DMS79 treated with DMSO at 0.1 percent for 48 hours (cell line): ENCODE measurements at places on chromosomes 2 and 18.

- no peak for DNase-seq
Measured at GRCh38 chr2:14536976-14537375, 95.5 kb upstream of the LRATD1 start.

GRCh38 chr2:204897561-204897960 lies 352.3 kb downstream of the PARD3B start:
- DNase-seq, result no peak

- DNase-seq, result no peak
Measured at GRCh38 chr18:70469916-70470315, 181.1 kb downstream of the SOCS6 start.

DNA sequence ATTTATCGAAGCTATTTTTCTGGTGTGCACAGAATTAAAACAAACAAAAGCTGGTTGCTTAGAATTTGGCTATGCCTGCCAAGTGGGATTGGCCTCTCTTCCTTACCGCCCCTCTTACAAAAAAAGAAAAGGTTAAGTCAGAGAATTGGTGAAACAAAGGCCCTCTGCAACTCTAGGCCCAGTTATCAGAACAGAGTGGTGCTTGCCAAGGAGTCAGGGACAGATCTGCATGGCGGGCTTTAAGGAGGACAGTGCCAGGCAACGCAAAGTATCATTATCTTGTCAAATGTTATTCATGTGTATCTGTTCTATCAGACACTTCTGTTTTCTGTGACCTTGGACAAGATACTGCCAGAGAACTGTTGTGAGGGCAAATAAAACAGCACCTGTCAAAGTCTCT lies 78.3 kb downstream of the TGIF1 start:
- DNase-seq, result peak; percentile 55

- peak; percentile 3 for DNase-seq
Measured at GRCh38 chr2:135047300-135047699, at the start of gene MAP3K19. TSS of gene MAP3K19 (minus strand) at chr2:135047447. CDS start at chr2:135024647, 22,800 bp downstream.

- DNase-seq, result no peak
Measured at GRCh38 chr18:57077786-57078552, 68.9 kb upstream of the BOD1L2 start.

GRCh38 chr2:235857598-235857997 lies 310.6 kb downstream of the GBX2 start:
- no peak for DNase-seq

DNA sequence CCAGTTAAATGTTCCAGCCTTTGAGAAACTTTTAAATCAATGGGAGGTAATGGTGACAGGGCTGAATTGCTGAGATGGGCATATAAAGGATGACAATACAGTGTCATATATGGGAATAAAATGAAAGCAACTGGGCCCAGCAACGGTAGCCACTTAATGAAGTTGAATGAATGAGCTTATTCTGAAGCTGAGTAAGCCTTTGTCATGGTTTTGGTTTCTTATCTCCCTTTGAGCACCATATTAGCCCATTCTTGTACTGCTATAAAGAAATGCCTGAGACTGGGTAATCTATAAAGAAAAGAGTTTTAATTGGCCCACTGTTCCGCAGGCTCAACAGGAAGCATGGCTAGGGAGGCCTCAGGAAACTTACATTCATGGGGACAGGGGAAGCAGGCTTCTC lies 3.5 kb upstream of the THUMPD2 start:
- DNase-seq, result no peak

GRCh38 chr2:200624026-200624425 lies 38.2 kb downstream of the AOX1 start:
- no peak for DNase-seq

DNA sequence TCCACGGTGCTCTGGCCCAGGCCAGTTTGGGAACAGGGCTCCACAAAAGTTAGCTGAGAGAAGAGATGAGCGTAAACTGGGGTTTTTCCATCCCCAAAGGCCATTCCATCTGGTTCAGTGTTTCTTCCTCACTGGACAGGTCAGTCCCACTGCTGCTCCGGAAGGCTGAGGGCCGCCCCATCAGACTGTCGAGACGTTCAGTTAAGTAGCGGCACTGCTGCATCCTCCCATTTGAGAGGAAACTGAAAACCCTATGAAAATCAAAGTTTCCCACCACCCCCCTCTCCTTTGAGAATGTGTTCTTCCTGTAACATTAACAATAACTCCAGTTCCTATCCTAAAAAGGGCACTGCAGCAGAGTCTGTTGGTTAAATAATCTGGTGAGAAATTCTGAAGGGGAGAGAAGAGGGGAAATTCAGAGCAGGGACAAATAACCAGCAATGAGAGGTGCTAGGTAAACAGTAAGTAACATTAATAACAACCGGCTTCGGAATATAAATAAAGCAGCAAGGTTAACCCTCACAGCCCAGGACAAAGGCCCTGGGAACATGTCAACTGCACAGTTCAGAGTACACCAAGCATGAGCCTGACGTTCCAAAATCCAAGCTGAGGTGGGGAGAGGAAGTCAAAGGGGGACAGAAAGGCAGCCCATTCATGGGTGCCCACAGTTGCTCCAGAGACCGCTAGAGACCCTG lies 55.4 kb downstream of the UXS1 start:
- no peak for DNase-seq

DNA sequence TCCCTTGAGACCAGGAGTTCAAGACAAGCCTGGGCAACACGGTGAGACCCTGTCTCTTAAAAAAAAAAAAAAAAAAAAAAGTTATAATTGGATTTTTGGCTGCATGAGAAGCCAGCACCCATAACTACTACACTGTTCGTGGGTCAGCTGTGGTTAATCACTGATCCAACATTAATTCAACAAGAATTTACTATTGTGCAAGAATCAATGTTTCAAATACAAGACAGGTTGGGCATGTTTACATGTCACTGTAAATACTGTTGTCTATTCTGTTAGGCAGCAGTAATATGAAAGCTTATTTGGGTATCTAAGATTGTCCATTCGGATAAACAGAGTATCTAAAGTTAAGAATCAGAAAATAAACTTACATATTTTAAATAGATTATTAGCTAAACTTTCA lies 62.3 kb downstream of the ESCO1 start:
- no peak for DNase-seq

DNA sequence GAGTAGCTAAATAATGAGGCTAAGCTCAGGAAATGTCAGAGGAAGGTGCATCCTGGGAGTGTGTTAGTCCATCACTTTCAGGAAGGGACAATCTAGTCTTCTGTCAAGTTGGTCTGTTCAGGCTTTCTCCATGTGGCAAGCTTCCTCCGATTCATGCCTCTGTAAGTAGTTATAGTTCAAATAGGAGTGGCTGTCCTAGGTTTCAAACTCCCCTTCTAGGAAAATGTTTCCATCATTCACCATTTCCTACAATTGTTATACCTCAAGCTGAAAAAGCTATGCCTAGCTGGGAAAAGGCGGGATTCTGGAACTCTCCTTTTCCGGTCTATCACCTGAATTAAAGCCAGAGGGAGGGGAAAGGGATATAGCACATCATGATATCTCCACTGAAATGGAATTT lies 287.7 kb upstream of the ZSWIM2 start:
- DNase-seq, result no peak

- no peak for DNase-seq
Measured at GRCh38 chr2:127424598-127425520, 6.6 kb downstream of the PROC start.

DNA sequence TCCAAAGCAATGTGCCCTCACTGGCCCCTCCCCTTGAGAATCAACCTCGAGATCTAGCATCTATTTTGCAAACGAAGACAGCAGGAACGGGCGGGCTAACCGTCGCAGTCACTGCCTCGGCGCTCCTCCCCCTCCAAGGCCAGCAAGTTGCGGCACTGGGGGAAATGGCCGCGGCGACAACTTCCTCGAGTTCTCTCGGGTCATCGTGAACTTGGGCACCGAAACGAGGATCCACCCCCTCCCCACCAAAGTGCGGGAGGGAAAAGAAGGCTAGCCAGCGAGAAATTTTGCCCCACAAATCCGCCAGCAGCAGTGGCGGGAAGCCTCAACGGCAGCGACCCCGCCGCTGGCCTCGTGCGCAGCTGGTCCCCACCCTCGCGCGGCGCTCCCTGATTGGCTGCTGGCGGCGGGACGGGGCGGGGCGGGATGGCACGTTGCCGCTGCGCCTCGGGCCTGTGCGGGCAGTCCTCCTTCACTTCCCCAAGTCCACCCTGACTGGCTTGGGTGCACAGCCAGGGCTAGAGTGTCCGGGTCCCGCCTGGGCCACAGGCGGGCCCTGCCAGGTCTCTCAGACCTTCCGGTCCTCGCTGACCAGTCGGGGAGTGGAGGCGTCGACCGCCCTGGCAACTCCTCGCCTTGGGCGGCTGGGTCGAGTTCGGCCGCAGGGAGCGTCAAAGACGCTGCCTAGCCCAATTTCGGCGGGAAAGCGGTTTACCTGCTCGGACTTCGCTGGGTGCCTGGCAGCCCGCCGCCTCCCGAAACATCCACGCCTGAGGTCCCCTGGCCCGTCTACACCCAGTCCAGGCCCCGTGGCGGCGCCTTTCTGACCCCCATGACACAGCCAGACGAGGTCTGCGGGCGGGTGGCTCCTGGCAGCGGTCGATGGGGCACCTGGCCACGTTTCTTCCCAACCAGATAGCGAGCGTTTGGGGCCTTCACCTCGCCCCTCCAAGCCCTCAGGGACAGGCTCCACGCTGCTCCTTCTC lies at the start of gene BOLL:
Gene BOLL, minus strand, starts transcription at position 364 of the 986 bp plus-strand sequence. CDS start 3,469 bp downstream, outside the sequence.
- DNase-seq, result no peak

GRCh38 chr2:66443979-66444861 lies 9.3 kb downstream of the MEIS1 start:
- DNase-seq, result no peak

DNA sequence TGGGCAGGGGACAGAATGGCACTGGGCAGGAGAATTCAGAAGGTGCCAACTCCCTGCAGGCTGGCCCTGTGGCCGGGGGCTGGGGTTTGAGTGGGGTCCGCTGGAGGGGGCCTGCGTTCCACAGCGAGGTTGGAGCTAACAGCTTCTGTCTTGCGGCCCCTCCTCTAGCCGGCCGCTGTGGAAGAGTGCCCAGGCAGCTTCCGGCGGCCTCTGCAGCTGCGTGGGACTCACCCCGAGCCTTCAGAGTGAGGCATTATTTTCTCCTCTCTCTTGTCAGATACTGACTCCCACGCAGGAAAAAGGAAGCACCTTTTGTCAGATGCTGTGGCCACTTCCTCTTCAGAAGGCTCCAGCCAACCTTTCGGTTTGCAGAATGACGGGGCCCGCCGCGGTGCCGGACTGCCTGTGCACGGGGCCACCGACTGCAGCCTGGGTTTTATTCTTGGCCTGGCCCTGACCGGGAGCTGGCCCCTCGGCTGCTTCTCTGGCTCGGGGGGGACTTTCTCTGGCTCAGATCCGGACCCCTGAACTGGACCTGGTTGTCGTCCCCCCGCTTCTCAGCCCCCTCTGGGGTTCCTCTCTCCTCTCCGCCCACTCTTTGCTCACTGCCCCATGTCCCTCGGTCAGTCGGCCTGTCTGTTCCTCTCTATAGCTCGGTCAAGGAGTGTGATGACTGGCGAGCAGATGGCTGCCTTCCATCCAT lies 40.1 kb downstream of the ARHGAP25 start:
- no peak for DNase-seq

GRCh38 chr18:58359620-58360019 lies 269.3 kb downstream of the ALPK2 start:
- DNase-seq, result no peak

DNA sequence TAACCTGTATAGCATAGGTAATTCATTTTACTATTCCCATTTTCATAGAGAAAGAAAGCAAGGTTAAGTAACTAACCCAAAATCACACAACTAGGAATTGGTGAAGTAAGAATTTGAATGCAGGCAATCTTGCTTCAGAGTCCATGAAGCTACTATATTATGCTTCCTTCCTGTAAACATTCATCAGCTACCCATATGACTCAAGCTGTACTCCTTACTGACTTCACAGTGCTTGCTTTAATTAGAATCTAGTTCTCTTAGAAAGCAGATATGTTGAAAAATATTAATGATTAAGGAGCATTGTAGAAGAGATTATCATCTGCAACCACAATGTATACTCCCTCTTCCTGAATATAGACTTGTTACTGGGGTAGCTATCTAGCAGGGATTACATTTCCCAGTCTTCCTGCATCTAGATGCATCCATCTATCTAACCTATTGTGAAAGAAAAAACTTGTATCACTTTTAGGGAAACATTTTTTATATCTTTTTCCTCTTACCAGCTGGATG lies 961.6 kb upstream of the CHAC2 start:
- no peak for DNase-seq

DNA sequence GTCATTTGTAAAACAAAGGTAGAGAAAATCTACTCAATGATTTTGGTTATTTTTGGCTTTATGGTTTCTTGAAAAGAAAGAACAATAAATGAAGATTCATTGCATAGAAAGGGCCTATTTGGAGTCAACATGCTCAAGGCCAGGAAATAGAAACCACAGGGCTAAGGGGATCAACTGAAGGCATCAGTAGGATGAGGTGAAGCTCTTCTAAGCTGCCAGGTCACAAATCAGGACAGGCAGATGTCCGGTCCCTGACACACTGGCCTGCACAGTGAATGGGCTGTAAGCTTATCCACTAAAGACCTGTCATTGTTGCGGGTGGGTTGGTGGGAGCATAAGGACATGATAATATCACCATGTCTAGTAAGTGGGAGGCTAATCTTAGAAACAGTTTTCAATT lies 31.6 kb upstream of the RNF138 start:
- DNase-seq, result no peak

- DNase-seq, result no peak
Measured at GRCh38 chr2:5766561-5766960, 74.4 kb downstream of the SOX11 start.

DNA sequence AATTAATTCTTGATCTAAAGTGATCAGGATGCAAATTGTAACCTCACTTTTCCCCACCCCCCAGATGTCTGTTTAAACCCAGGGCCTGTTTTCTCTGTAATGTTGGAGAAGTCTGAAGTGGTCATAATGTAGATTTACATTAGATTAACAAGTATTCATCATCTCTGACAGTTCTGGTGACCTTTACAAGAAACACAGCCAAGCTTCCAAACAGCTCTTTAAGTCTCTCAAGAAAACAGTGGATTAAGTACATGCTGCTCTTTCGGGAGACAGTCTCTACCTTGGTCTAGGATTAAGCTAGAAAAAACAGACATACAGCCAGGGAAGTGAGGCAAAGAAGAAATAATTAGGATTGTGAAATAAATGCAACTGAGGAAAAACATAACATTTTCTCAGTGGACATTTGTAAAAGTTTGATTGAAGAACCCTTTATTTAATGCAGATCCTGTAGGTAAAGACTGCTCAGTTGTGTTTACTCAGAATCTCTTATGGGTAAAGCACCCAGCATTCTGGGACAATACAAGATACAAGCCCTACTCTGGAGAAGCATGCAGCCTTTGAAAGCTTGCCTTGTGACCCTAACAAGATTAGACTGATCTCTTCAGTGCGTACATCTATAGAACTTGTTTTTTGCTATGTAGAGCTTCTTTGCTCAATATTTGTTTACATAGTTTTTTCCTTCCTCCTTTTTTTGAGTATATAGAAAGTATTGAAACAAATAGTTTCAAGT lies 203.9 kb downstream of the PHLPP1 start:
- DNase-seq, result no peak

GRCh38 chr18:77012120-77012519 lies 120.5 kb downstream of the MBP start:
- no peak for DNase-seq

- DNase-seq, result no peak
Measured at GRCh38 chr2:30509716-30510115, 62.7 kb downstream of the LCLAT1 start.
